Activated T-helper 9 cell treated with anti-CD3 and anti-CD28 coated beads, Interleukin-2, amount 50 U/mL, for 16 hours (primary cell): ENCODE measurements at places on chromosomes 5 and 9.

GRCh38 chr5:107570805-107571531 lies 99.8 kb downstream of the EFNA5 start:
- no peak for DNase-seq

- DNase-seq = no peak
Measured at GRCh38 chr5:133245191-133246052, 193.6 kb downstream of the HSPA4 start.

DNA sequence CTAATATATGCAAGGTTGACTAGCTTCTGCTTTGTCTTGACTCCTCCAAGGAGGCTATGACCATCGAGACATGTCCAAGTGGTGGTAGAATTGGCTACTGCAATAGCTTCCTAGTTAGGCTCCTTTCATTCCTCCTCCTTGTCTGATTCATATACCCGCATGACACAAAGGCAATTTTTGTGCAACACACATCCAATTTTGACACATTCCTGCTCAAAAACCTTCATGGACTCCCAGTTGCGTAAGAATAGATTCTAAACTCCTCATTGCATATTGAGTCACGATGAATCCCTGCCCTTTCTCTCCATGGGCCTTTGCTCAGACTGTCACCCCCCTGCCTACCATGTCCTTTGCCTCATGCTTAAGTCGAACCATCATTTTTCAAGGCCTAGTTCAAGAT lies 344.5 kb downstream of the ACTL7B start:
- no peak for DNase-seq

DNA sequence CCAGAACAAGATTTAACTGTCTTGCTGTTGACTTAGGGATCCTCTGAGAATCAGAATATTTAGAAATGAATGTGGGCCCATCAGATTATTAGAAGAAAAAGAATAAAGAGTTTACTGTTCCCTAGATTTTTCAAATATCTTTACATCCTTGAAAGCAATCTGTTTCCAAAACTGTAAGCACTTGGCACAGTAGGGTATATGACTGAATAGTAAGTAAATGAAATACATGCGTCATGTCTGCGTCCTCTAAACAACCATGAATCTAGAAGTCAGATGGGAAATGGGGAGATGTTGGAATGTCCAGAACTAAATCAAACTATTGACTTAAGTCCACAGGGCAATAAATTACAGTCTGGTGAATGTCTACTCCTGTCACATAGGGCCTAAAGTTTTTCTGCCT lies 26.1 kb downstream of the TTC23L start:
- DNase-seq = no peak

GRCh38 chr5:3896098-3896497 lies 300.5 kb downstream of the IRX1 start:
- no peak for DNase-seq

GRCh38 chr5:12003680-12004079 lies 99.4 kb upstream of the CTNND2 start:
- DNase-seq = no peak

- no peak for DNase-seq
Measured at GRCh38 chr5:80607832-80608231, 37.8 kb upstream of the ANKRD34B start.

GRCh38 chr5:115337882-115338281 lies 41.4 kb upstream of the CCDC112 start:
- DNase-seq = no peak

GRCh38 chr5:8060953-8061429 lies 192.0 kb downstream of the MTRR start:
- no peak for DNase-seq

- DNase-seq = no peak
Measured at GRCh38 chr9:86470326-86470725, 116.1 kb upstream of the TUT7 start.

- DNase-seq = no peak
Measured at GRCh38 chr5:154110716-154111115, 71.9 kb downstream of the MFAP3 start.

- DNase-seq = peak; percentile 35
Measured at GRCh38 chr9:131733541-131734061, 6.3 kb downstream of the RAPGEF1 start.

DNA sequence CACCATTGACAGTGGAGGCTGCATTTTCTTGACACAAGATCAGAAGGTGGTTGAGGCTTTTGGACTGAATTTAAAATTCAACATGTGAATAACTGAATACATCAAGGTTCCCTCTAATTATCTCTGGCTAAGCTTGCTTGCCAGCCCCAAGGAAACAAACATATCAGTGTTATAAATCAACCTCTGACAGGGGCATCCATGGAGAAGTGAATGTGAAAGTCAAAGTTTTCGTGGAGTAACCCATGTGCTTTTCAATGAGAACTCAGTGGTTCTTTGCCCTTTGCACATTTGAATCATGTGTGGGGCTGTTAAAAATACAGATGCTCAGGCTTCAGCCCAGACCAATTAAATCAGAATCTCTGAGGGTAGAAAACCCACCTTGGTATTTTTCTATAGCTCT lies 128.9 kb downstream of the LRRC70 start:
- no peak for DNase-seq

- no peak for DNase-seq
Measured at GRCh38 chr9:77956555-77956954, 75.1 kb downstream of the GNAQ start.

GRCh38 chr9:2047144-2047671 lies 32.1 kb downstream of the SMARCA2 start:
- DNase-seq = no peak

GRCh38 chr9:110837401-110838005 lies 168.9 kb downstream of the MUSK start:
- no peak for DNase-seq

DNA sequence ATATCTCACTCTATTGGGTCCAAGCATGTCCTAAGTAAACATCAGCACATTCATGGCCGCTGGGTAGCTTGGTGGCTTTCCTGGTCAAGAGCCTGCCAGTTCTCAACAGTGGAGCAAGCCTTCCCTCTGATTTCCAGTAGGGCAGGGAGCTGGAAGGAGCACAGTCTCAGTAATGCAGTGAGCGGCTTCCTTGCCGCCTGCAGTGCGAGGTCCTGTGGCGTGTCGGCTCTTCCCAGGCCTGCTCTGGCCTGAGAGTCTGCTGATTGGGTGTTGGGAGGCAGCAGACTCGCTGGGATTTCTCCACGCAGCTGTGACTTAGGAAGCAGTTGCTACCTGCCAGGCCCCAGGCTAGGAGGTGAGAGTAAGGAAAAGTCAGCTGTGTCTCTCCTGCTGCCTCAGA lies 51.3 kb downstream of the SPTAN1 start:
- DNase-seq = no peak

GRCh38 chr9:127132921-127133647 lies 10.6 kb upstream of the ANGPTL2 start:
- DNase-seq = no peak

DNA sequence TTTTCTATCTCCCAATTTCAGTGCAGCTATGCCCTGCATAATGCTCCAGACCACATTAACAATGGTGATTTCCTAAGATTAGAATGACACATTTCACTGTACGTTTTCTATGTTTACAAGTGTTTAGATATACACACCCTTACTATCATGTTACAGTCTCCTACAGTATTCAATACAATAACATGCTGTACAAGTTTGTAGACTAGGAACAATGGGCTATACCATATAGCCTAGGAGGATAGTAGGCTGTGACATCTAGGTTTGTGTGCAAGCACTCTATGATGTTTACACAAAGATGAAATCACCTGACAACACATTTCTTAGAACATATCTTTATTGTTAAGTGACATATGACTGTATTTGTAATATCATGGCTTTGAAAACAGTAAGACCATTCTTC lies 1435.6 kb upstream of the NUDT12 start:
- DNase-seq = no peak

GRCh38 chr9:111423389-111423788 lies 60.8 kb downstream of the ECPAS start:
- DNase-seq = no peak

DNA sequence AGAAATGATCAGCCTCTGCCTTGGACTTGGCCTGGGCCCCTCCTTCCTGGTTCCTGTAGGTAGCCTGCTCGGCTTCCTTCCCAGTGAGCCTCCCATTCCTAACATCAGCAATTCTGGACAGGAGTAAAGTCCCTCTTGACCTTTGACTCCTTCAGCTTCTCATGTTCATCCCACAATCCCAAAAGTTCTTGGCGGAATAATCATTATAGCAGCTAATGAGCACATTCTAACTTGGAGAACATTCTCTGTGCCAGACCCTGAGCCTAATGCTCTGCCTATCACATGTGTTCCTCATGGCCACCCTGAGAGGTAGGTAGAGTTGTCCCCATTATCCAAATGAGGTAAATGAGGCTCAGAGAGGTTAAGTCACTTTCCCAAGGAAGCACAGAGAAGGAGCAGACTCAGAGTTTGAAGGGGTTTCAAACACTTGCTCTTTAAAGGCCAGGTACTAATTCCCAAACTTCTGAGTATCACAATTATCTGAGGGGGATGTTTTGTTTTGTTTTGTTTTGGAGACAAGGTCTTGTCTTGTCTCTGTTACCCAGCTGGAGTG lies 21.2 kb downstream of the SWI5 start:
- no peak for DNase-seq

DNA sequence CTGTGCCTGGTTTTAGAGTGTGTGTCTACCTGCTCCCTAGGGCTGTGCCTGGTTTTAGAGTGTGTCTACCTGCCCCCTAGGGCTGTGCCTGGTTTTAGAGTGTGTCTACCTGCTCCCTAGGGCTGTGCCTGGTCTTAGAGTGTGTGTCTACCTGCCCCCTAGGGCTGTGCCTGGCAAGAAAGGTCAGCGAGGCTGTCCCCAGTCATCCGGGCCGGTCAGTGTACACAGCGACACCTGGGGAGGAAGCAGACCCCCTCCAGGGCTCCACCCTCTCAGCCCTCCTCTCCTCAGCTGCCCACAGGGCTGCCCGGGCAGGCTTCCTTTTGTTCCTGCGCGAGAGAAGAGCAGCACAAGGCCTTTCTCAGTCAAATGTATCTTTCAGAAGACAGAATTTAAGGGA lies 4.1 kb downstream of the NRARP start:
- no peak for DNase-seq

DNA sequence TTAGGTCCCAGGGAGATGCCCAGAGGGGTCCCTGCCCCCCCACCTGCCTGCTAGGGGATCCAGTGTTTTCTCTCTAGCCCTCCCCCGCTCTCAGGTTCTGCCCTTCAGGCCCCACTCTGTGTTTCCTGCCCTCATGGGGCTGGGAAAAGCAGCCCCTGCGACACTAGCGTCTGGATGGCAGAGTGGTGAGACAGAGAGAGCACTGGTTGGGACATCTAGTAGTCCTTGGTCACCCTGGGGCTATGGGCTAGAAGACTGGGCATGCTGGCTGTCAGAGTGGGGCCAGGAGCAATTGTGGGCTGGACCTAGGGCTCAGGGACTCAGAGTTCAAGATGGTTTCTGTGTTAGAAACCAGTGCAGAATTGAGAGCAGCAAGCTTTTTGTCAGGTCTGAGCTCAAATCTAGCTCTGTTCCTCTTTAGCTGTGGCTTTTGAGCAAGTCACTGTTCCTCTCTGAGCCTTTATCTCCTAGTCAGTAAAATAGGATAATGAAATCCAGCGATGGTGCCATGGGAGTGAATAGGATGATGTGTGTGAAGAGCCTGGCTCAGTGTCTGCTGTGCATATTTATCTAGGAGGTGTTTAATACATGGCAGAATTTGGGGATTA lies 39.0 kb downstream of the RGS3 start:
- no peak for DNase-seq

GRCh38 chr5:179596421-179596820 lies 27.1 kb downstream of the HNRNPH1 start:
- no peak for DNase-seq

- no peak for DNase-seq
Measured at GRCh38 chr5:21831145-21831787, 1021.9 kb downstream of the CDH12 start.

GRCh38 chr5:95731571-95732554 lies 727 bp downstream of the RHOBTB3 start:
- peak; percentile 4 for DNase-seq

- no peak for DNase-seq
Measured at GRCh38 chr9:16964228-16964627, 93.8 kb upstream of the BNC2 start.

DNA sequence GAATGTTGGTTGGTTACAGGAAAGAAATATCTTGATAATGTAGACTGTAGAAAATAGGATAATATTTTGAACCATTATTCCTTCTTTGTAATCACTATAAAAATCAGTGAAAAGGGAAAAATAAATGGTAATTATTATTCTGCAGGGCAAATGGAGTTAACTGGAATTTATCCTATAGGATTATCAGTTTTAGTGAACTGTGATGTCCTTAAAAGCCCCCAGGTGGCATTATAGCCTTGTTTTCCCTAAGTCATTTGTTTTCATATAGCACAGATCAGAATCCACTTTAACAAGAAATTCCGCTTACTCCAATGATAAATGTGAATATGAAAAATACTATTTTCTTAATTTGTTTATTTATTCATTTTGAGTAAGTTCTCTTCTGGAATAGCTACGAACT lies 26.2 kb upstream of the WDR41 start:
- no peak for DNase-seq

GRCh38 chr5:153308282-153308681 lies 182.2 kb upstream of the GRIA1 start:
- DNase-seq = no peak

DNA sequence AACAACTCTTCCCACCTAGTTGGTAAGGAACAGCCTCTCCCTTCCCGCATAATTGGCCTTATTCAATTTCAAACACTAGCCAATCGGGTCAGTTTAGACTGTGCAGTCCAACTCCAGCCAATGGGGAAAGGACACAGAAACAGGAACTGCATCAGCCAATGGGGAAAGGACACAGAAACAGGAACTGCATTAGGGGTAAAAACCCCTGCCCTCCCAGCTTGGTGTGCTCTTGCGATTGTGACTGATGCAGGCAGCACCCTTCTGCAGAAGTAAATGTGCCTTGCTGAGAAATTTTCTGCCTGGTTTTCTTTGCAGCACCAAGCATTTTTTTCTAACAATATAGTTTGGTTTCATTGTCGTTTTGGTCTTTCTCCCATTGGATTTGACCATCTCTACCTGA lies 8.5 kb upstream of the GLT6D1 start:
- no peak for DNase-seq

- DNase-seq = peak; percentile 94
Measured at GRCh38 chr9:129884220-129885017, 49.2 kb downstream of the USP20 start.

DNA sequence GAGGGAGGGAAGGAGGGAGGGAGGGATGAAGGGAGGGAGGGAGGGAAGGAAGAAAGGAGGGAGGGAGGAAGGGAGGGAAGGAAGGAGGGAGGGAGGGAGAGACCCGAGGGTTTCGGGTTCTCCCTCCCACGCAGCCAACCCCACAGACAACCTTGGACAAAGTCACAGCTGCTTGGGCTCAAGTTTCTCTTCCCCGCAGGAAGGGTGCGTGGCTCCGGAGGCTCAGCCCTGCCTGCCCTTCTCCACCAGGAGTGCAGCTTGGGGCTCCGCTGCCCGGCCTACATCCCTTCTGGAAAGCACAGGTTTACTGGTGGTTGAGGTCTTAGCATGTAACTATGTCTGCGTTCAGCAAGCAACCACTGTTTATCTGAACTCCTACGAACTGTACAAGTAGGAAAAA lies 15.0 kb downstream of the SLC12A7 start:
- no peak for DNase-seq

DNA sequence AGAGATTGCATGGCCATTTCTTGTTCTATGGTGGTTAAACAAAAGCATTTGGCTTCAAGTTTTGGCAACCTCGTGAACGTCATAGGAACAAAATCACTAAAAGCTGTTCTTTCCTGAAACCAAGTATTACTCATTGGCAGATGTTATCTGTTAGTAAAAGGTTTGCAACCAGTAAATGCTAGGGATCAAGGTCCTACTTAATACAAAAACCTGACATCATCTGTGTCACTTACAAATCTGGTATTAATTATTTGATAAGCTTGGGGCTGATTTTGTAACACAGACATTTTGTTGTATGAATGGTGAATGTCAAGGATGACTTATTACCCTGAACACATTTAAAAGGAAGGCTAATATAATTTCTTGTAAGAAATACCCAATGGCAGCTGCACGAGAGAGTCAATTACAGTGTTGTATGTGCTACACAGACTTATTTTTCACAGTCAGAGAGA lies 486.4 kb upstream of the ZNF608 start:
- DNase-seq = no peak
